ENCODE measurements at places on chromosomes 16 and 17.
A peak's percentile ranks its signal among the peaks of the same experiment; 100 is the strongest.

- DNase-seq = no peak
Measured at GRCh38 chr16:83802554-83803205, 5.1 kb upstream of the HSBP1 start.

- no peak for DNase-seq
Measured at GRCh38 chr17:69959283-69959682, 115.7 kb upstream of the KCNJ16 start.

- DNase-seq = no peak
Measured at GRCh38 chr16:3266873-3267537, 10.6 kb upstream of the MEFV start.

- peak; percentile 84 for DNase-seq
Measured at GRCh38 chr16:75074920-75075687, 41.5 kb downstream of the LDHD start.

DNA sequence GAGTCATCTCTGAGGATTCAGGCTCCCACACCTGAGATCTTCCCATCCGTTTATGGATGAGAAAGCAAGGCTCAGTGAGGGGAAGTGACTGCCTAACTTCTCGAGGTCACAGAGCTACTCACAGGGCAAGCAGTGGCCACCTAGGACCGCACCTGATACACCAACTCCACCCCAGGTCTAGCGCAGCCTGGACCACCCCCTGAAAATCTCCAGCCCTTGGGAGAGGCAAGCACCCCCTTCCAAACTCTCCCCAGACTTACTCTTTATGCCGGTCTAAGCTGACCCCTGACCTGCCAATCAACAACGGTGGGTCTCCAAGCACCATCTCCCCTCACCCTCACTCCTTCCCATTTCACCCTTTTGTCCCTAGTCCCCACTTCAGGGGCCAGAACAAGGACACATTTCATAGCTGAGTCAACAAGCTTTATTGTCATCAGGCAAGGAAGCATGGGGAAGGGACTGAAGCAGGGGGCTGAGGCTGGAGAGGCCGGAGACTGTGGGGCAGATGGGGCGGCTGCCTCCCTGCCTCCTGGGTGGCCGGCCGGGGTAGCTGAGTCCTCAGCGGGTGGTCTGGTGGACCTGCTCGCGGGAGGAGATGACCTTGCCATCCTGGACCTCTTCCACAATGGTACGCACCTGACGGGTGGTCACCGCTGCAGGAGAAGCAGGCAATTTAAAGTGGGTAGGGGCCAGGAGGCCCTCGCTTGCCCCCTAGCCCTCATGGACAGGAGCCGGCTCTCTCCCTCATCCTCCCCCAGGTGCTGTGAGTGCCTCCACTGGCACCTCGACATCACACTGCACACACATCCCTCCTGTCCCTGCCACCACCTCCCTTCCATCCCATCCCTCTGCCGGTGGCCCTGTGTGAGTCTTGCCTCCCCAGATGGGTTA is 5.1 kb downstream of the KRT17 start:
- DNase-seq = no peak

- DNase-seq = no peak
Measured at GRCh38 chr17:37446027-37446426, 39.3 kb downstream of the TADA2A start.

DNA sequence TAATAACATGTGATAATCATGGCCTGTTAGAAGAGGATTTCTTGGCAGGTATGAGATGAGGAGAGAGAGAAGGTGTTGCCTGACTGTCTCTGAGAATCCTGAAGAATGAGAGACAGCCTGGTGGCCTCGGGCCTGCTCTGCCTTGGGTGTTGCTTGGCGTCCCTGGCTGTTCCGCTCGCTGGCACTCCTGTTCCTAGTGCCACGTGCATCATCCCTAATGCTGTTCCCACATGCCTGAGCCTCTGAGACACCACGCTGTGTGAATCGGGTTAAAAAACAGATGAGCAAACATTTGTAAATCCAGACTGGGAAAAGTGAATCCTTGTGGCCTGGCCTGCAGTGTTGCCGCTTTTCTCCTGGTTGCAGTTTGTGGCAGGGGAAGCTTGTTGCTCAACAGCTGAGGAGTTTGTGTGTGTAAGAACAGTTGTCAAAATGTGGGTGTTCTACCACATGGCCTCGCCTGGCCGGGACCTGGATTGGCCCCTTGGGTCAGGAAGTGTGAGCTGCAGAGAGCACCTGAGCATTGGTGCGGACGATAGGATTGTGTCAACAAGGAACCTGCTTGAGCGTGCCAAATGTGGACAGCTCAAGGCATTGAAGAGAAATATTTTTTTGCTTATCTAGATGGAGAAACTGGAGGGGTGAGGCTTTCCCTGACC is 22.0 kb downstream of the UBN1 start:
- no peak for DNase-seq

DNA sequence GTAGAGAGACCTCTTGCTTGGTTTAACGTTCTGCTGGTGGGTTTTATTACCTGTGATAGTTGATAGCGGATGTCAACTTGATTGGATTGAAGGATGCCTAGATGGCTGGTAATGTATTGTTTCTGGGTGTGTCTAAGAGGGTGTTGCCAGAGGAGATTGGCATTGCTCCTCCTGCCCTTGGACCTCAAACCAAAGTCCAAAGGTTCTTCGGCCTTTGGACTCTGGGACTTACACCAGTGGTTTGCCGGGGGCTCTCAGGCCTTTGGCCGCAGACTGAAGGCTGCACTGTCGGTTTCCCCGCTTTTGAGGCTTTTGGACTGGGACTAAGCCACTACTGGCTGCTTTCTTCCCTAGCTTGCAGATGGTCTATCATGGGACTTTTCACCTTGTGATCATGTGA is 17.5 kb upstream of the TNRC6C start:
- no peak for DNase-seq

DNA sequence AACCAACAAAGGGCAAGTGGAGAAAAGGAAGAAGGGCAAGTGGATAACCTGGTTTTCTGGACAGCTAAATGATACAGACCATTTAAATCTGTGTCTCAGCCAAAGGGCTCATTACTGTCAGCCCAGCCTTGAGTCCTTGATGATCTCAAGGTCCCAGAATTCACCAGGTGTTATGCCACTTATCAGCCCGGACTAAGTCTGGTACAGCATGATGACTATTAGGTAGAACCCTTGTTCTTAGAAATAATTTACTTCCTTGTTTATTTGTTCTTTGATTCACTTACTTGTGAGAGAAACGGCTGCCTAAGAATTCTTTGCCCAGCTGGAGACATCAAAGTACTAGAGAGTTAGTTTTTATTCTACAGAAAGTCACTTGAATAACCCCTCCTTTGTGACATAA is 3.5 kb downstream of the PDILT start:
- DNase-seq = no peak

- no peak for DNase-seq
Measured at GRCh38 chr16:9612267-9612666, 520.8 kb downstream of the HAPSTR1 start.

DNA sequence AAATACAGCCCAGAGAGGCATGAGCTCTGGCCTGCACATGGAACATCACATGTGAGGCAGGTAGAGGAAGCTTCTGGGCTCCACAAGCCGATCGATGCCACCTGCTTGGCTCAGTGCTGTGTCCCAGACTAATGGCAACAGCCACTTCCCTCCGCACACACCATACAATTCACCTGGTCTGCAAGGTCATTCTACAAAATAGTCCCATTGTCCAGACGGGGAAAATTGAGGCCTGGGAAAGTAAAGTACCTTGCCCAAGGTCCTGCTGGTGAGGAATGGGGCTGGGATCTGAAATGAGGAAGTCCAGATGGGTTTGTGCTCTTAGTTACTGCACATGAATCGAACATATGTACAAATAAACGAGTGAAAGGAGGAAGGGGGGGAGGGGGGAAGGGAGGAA is 88.0 kb downstream of the LITAF start:
- no peak for DNase-seq

GRCh38 chr17:83109793-83110645 is 30.6 kb downstream of the METRNL start:
- no peak for DNase-seq

GRCh38 chr16:47528431-47528830 is 67.3 kb downstream of the PHKB start:
- no peak for DNase-seq

DNA sequence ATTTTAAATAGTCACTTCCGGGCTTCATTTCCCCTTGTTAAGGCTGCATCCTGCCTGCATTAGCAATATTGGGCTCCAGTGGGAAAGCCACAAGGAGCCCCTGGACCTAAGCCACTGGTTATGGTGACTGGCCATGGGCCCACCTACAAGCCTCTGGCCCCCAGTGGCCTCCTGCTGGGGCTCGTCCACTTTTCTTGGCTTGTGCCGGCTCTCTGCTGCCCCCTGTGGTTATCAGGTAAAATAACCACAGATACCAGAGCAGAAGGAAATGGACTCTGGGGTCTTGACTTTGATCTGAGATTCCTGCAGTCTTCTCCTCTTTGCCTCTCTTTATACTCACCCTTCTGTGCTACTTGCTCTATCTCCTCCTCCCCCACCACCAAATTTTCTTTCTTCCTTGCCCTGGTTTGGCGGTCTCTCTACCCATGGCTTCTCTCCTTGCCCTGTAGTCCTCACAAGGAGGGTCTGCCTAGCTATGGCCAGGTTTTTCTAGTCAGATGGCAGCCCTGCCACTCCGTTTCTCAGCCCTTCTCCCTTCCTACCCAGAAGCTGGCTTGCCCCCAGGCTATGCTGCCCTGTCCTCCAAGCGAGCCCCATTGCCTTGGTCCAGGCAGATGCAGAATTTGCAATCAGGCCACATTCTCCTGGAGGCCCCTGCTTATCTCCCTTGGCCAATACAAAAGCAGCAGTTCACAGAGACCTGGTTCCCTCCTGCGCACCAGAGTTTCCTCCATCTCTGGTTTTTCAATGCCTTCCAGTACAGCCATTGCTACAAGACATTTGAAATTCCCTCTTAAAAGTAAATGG is 82.9 kb upstream of the RCVRN start:
- no peak for DNase-seq

GRCh38 chr17:9123594-9124553 is 102.6 kb downstream of the NTN1 start:
- no peak for DNase-seq

DNA sequence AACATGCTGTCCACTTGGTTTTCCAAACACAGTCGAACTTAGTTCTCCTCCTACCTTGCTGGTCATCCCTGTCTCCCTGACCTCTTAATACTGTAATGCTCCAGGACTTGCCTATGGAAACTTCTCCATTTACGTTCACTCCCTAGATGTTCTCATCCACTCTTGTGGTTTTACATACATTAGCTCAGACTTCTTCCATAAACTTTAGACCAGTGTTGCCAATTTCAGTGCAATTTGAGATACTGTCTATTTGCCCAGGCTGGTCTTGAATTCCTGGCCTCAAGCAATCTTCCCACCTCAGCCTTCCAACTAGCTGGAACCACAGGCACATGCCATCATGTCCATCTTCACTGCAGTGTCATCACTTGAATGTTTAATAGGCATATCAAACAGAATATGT is 1.5 kb downstream of the MATCAP1 start:
- DNase-seq = no peak

GRCh38 chr17:33732116-33732515 is 439.0 kb upstream of the ASIC2 start:
- DNase-seq = no peak

DNA sequence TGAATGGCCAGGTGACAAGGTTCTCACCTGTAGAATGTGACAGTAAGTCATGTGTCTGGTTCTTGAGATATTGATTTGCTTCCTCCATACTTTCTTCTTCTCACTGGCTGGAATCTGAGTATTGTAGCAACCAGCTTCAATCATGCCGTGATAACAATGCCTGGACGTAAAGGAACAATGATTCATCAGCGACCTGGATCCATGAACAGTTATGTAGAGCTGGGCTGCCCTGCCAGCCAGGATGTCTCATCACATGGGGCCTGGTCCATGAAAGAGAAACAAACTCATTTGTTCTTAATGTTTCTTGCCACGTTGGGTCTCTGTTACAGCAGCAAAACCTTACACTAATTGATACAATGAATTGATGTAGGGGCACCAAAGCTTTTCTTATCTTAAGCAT is 627.2 kb downstream of the TOX3 start:
- DNase-seq = no peak

GRCh38 chr17:68572138-68572842 is 28.9 kb downstream of the FAM20A start:
- no peak for DNase-seq

DNA sequence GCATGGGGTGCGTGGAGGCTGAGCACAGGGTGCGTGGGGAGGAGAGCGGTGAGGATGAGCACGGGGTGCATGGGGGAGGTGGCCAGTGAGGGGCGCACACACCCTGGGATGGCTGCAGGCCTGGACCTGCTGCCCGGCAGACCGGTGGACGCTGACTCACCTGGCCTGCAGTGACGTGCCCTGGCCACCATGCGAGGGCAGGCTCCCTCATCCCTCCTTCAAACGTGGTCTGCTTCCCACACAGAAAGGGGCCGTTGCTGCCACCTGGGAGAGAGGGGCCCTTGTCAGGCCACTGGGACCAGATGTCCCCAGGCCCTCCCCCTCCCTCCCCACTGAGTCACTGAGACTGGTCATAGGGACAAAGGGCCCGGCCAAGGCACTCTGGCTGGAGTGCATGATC is 20.1 kb upstream of the APRT start:
- DNase-seq = no peak

DNA sequence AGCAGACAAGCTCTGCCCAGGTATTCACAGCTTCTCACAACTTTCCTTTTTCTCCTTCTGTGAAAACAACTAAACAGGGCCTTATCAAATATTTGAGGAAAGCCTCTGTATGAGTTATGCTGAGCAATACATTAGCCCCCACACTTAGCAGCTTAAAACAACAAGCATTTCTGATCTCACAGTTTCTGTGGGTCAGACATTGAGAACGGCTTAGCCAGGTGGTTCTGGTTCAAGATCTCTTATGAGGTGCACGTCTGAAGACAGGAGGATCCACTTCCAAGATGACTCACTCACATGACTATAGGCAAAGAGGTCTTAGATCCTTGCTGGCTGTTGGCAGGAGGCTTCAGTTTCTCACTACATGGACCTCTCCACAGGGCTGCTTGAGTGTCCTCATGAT is 181.4 kb upstream of the WSCD1 start:
- no peak for DNase-seq

- peak; percentile 40 for DNase-seq
Measured at GRCh38 chr17:82963104-82963950, 116.1 kb upstream of the METRNL start.

DNA sequence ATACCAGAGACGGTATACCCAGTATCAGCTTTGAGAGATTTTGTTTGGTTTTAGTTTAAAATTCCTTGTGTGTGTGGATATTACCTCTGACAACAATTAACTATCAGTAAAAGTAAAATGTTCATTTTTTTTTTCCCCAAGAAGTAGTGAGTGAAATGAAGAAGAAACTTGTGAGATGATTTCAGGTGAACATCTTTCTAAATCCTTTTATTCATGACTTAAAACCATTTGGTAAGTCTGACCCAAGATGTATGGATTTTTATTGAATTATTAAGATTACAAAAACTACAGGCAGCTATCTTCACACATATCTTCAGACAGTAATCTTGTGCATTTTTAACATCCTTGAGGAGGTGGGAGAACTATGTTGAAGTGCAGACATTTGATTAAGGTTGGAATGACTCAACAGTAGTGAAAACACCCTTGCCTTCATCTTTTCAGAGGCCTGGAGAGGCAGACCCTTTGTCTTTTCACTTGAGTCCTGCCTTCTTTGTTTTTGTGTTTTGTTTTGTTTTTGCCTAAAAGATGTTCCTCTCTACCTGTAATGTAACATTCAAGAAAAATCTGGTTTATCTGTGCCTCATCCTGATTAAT is 240.3 kb upstream of the TBX2 start:
- no peak for DNase-seq

GRCh38 chr16:75044800-75045361 is 46.1 kb downstream of the ZNRF1 start:
- no peak for DNase-seq

Measured in activated T-helper 2 cell treated with anti-CD3 and anti-CD28 coated beads, Interferon-gamma antibody, Interleukin-2, Interleukin-4, amounts not matched to agents 10 μg/mL and 5 μg/mL and 100 μg/mL, durations not matched to agents 14 hours and 24 hours and 36 hours (primary cell).